ENCODE measurements at places on chromosomes 5 and 9. TPM values are rescaled to one million over a fixed set of nuclear protein-coding genes. Genes with fewer than 3 reads are reported as not detected.

IFNA17 gene
- total RNA-seq, result not detected

DDX4 gene
- 116 TPM for total RNA-seq

CLINT1 gene
- total RNA-seq, result 84.9 TPM

SMIM33 gene
- total RNA-seq, result not detected

LHX6 gene
- total RNA-seq, result 8.8 TPM

FGD3 gene
- 14.3 TPM for total RNA-seq

RASEF gene
- total RNA-seq, result 9.1 TPM

DNA sequence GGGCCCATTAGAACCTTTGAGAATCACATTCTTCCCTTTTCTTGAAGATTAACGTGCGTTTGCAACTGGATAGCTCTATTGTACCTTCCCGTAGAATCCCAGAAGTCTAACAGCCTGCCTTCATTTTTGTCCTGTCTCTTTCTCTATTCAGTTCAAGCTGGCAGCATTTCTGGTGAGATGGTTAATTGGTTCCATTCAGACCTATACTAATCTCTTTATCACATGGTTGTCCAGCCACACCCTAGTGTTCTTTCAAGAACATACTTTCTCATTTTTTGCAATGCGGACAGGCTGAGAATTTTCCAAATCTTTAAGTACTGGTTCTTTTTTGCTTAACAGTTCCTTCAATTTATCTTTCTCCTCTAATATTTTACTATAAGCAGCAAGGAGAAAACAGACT is 26.0 kb downstream of the NUTM2F start:
- H3K4me3 ChIP-seq, result no peak overlapping the region
- no peaks in the 10 kb centered on the region for H3K27me3 ChIP-seq
- H3K4me1 ChIP-seq, result no peaks in the 10 kb centered on the region
- H3K27ac ChIP-seq, result no peak overlapping the region
- no peaks in the 10 kb centered on the region for H3K36me3 ChIP-seq

DNA sequence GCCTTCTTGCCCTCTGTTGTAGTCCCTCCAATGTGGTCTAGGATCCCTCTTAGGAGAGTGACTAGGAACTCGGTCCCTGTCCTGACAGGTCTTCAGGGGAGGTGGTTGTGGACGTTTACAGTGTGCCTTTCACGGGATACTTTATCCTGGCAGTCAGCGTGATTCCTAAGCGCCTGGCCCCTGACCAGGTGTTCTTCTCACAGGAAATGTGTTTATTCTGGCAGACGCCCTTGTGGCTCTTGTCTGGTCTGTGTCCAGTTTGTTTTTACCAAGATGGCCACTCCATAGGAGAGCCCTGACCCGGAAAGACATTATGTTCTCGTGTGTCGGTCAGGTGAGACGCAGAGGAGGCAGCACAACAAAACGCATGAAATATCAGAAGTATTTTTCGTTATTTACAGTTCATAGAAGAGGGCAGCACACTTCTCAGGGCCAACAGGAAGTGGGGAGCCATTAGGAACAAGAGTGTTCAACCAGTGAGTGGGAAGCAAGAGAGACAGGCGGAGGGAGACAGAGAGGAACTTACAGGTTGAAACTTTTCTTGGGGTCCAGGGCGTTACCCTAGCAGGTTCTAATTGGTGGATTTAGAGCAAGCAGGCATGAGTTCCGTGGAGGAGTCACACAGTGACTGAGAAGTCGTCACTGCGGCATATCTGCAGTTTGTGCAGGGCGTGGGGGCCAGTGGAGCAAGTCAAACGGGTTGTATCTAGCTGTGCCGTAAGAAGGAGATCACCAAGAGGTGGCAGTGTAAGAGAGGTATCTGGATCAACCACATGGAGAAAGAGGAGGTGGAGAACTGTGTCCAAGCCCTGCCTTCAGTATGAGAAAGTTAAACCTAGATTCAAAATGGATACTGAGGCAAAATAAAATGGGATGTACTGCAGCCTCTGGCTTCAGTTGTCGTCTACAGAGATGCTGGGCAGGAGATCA is 412.9 kb downstream of the ZSWIM6 start:
- no peaks in the 10 kb centered on the region for H3K36me3 ChIP-seq
- no peaks in the 10 kb centered on the region for H3K4me1 ChIP-seq
- DNase-seq, result no peak
- no peak overlapping the region for H3K27ac ChIP-seq
- H3K4me3 ChIP-seq, result peak overlapping the region; percentile 22

DNA sequence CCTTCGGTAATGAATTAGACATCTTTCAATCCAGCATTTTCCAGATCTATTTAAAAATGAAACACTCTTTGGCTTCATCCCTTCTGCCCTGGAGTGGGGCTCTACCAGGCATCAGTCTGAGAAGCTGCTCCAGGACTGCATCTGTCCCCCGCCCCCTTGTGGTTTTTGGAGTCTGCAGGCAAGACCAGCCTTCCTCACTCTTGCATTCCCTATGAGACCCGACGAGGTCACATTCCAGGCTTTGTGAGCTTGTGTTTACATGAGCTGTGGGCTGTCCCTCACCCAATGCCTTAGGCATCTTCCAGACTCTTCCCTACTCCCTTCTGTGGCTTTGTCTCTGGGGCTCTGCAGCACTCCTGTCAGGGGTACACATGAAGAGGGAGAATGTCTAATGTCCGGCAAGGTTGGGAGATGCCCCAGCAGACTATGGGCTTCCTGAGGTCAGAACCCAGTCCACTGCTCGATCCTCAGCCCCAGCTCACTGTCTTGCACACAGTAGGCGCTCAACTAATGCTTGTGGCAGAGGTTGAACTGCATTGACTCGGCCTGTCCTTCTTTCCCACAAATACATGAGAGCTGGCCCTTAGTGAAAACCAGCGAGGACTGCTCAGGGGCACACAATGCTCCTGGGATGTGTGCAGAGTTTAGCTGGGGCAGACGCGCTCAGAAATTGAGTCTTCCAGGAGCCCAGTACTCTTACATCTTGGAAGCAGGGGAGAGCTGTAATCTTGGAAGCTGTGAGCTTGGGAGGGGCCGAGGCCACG is 11.7 kb upstream of the GADD45G start:
- no peak for DNase-seq
- no peaks in the 10 kb centered on the region for H3K36me3 ChIP-seq
- H3K27ac ChIP-seq, result no peak overlapping the region
- no peaks in the 10 kb centered on the region for H3K4me1 ChIP-seq

DNA sequence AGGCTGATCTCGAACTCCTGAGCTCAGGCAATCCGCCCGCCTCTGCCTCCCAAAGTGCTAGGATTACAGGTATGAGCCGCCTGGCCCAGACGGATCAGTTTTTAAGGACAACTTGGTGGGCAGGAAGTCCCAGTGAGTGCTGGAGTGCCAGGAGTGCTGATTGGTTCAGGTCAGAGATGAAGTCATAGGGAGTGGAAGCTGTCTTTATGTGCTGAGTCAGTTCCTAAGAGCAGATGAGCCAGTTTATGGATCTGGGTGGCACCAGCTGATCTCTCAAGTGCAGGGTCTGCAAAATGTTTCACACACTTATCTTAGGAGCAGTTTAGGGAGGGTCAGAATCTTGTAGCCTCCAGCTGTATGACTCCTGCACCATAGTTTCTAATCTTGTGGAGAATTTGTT is 292.1 kb upstream of the ELAVL2 start:
- H3K36me3 ChIP-seq, result no peaks in the 10 kb centered on the region
- no peak for DNase-seq
- no peaks in the 10 kb centered on the region for H3K27me3 ChIP-seq
- no peak overlapping the region for H3K27ac ChIP-seq
- H3K4me1 ChIP-seq, result no peaks in the 10 kb centered on the region
- no peak overlapping the region for H3K4me3 ChIP-seq

- no peak overlapping the region for H3K27ac ChIP-seq
- no peak for DNase-seq
- H3K4me1 ChIP-seq, result no peaks in the 10 kb centered on the region
- no peaks in the 10 kb centered on the region for H3K27me3 ChIP-seq
Measured at GRCh38 chr9:118962426-118962825, 406.8 kb downstream of the BRINP1 start.

DNA sequence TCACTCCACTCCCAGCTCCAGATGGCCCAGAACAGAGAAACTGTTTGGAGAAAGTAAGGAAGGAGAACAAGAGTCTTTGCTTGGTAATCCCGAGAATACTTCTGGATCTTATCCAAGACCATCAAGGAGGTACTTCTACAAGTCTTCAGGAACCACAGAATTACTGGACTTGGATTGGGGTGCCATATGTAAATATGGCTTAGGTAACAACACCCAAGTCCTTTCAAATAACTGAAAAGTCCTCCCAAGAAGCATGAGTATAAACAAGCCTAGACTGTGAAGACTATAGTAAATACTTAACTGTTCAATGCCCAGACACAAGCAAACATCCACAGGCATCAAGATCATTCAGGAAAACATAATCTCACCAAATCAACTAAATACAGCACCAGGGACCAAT is 170.0 kb downstream of the MCTP1 start:
- H3K36me3 ChIP-seq, result no peaks in the 10 kb centered on the region
- DNase-seq, result no peak
- no peaks in the 10 kb centered on the region for H3K27me3 ChIP-seq
- no peak overlapping the region for H3K4me3 ChIP-seq
- H3K27ac ChIP-seq, result no peak overlapping the region

GRCh38 chr9:137303893-137304382 is 1.9 kb upstream of the NRARP start:
- no peak for DNase-seq
- no peaks in the 10 kb centered on the region for H3K27me3 ChIP-seq
- no peak overlapping the region for H3K4me3 ChIP-seq

DNA sequence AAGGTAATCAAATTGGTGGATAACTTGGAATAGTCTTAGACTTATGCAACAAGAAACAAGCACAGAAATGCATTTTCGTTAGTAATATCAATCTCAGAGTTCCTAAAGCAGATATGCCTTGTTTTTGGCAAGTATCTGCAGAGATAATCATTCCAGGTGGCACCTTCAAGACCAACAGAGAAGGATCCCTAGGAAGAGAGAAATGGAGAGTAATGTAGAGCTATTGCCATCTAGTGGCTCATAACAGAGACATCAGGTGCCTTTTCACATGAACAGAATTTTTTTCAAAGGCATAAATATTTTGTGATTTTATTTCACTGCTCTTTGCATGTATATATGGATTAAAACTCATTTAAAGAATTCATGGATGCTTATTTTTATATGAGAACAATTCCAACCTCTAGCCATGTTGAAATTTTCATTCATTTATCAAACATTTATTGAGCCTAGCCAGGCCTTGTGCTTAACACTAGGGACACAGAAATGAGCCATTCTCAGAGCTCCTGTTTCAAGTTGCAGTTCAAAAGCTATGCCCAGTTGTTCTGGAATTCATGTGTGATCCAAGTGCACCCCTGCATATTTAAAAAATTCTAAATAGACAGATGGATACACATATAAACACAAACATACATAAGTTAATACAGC is 117.5 kb upstream of the OR13F1 start:
- H3K4me3 ChIP-seq, result no peak overlapping the region
- H3K36me3 ChIP-seq, result no peaks in the 10 kb centered on the region
- H3K27me3 ChIP-seq, result no peaks in the 10 kb centered on the region
- H3K27ac ChIP-seq, result no peak overlapping the region

DNA sequence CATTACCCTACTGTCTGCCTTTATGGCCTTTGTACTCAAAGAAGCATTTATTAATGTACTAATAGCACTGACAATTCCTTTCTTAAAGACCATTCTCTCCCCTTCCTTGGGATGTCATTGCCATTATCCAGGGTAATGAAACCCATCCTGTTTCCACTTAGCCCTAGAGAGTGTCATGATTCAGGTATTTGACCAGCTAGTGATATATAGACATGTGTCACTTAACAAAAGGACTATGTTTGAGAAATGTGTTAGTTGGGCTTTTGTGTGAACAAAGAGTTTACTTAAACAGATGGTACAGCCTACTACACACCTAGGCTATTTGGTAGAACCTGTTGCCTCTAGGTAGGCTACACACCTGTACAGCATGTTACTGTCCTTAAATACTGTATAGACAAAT is 2.0 kb downstream of the ATP6V0E1 start:
- H3K36me3 ChIP-seq, result no peaks in the 10 kb centered on the region
- DNase-seq, result no peak

DNA sequence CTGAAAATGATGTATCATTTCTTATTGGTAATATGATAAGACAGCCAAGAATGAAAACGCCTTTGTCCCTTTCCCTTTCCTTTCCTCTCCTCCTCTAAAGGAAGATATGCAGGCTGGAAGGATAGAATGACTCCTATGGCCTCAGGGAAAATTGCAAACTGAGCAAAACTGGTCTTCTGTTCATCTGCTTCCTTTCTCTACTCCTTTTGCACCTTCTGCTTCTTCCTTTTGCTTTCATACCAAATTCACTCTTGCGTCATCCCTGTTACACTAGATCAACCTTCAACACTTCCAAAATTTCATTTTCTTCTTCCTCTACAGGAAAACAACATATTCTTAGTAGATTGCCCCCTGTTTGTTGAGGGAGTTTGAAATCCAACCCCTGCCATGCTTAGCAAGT is 234.1 kb downstream of the ADAMTS6 start:
- no peak overlapping the region for H3K27ac ChIP-seq
- H3K36me3 ChIP-seq, result no peaks in the 10 kb centered on the region

DNA sequence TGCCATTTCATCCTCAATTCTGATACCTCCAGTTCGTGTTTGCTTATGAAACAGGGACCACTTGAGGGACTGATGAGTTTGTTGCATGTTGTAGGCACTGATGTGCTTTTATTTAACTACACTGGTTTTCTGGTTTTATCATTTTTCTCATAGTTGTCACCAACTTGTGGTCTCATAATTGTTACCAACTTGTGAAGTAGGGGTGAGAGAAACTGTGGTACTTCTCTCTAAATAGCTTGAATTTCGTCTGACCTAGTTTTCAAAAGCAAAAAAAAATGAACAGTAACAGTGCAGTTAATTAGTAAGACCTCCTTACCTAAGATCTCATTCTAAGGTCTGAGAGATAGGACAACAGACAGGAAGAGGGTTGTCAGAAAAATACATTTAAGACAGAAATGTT is 78.0 kb downstream of the ANXA2R start:
- DNase-seq, result no peak
- no peaks in the 10 kb centered on the region for H3K4me1 ChIP-seq
- no peak overlapping the region for H3K4me3 ChIP-seq
- H3K36me3 ChIP-seq, result no peaks in the 10 kb centered on the region

- no peaks in the 10 kb centered on the region for H3K36me3 ChIP-seq
- H3K27ac ChIP-seq, result no peak overlapping the region
- no peaks in the 10 kb centered on the region for H3K27me3 ChIP-seq
- no peak overlapping the region for H3K4me3 ChIP-seq
- no peak for DNase-seq
- H3K4me1 ChIP-seq, result no peaks in the 10 kb centered on the region
Measured at GRCh38 chr9:4287386-4287785, 12.5 kb downstream of the GLIS3 start.

DNA sequence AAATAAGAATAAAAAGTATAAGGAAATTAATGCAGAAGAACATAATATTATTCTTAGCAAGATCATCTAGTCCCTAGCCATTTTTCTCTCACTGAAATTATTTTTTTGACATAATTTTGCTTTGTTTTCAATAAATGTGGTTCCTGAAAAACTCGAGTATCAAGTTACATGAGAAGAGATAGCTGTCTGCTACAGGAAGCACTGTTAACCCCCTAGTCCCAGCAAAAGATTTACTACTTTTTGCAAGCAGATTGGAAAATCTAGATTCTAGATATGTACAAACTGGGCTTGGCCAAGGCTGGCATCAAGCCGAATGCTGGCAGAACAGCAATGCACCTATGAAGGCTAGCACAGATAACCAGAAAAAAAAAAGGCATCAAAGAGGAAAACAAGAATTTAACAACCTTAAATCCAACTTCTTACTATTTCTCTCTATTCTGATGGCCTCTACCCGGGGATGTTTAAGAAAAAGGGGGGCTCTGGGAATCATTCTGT is 21.9 kb upstream of the ISCA1 start:
- H3K27ac ChIP-seq, result no peak overlapping the region
- no peaks in the 10 kb centered on the region for H3K4me1 ChIP-seq
- H3K27me3 ChIP-seq, result no peaks in the 10 kb centered on the region
- no peaks in the 10 kb centered on the region for H3K36me3 ChIP-seq
- H3K4me3 ChIP-seq, result no peak overlapping the region

Measured in testis (tissue), 5 donors.